ENCODE measurements at places on chromosomes 1 and 21.

DNA sequence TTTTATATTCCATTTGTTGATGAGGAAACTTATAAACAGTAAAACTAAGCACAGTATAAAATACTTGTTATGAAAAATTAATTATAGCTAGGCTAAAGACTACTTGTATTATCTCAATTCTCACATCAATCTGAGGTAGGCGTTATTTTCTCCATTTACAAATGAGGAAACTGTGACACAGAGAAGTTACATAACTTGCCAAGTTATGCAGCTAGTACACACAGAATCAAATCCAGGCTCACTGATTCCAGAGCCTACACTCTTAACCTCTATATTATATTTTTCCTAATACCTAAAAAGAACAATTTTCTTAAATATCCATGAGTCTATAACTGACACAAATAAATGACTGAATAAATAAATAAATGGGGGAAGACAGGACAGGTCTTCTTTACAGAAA lies 11.2 kb upstream of the VPS45 start:
- DNase-seq, result peak; percentile 14

DNA sequence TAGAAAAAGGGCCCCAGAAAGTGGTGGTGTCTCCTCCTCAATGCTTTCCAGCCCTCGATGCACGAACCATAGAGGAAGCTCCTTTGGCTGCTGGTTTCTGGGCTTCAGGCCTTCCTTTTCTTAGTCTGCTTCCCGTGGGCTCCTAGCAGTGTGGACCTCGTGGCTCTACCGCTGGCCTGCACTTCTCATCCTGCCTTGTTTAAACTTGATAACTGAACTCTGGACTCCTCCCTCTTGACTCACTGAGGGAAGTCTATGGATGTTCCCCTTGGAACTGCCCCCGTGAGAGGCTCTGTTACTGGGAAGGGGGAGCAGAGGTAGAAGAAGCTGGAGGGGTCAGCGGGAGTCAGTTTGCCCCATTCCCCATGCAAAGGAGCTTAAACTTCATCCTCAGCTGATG lies 75.3 kb upstream of the WDR26 start:
- peak; percentile 45 for DNase-seq

DNA sequence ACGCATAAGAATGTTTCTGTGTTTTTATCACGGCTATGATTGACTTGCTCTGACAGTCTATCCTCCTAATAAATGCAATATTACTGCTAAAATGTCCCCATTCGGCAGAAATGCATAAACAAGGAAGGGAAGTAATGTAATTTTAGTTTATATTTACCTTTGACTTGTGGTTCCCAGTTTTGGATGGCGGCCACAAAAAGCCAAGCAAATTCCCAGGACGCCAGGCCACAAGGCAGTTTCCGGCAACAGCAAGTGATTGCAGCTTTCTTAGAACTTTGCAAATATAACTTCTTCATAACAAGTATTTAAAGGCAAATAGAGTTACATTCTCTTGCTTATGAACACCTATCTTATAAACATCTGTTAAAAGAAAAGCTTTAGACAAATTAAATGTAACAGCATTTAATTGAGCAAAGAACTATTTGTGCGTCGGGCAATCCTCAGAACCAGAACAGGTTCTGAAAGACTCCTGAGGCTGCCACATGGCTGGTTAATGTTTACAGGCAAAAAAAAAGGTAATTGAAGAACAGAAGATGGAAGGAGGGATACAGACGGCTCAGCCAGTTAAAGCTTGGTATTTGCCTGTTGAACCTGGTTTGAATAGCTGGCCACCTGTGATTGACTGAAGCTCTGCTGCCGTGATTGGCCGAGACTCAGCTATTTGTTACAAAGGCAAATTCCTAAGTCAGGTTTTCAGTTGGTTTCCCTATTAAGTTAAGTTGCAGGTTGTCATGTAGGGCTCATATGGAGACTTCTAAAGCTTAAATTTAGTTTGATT lies 80.8 kb downstream of the C21orf91 start:
- no peak for DNase-seq

- DNase-seq, result peak; percentile 71
Observed at GRCh38 chr21:38925923-38926322, 120.2 kb downstream of the ETS2 start.

DNA sequence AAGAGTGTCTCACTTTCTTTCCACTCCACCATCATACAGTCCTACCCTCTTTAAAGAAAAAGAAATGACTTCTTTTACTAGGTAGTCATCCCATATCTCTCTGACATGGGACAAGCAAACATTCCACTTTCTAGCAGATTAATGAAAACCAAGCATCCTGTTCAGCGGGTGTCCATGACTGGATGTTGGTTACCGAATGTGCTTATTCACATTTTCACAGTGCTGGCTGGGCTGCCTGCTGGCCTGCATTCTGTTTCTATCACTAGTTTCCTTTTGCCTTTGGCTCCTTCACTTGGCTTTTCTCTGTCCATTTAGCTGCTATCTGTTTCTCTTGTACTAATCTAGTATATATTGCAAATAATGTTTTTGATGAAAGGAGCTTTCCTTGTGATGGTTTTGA lies 598.4 kb downstream of the RWDD3 start:
- DNase-seq, result no peak

GRCh38 chr1:91569411-91570119 lies 68.9 kb downstream of the CDC7 start:
- peak; percentile 41 for DNase-seq
